ENCODE measurements at places on chromosomes 3 and 15.

DNA sequence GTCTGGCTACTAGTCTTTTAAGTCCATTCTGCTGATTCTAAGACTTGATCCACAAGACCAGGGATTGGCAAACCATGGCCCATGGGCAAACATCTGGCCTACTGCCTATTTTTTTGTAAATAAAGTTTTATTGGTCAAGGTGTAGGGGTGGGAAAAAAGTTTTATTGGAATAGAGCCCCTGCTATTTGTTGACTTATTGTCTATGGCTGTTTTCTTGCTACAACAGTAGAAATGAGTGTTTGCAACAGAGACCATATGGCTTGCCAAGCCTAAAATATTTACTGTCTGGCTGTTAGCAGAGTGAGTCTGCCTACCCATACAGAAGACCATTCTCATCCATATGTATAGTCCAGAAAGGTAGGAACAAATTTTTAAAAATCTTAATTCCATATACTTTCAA is 106.4 kb downstream of the PTPRG start:
- no peak for DNase-seq

DNA sequence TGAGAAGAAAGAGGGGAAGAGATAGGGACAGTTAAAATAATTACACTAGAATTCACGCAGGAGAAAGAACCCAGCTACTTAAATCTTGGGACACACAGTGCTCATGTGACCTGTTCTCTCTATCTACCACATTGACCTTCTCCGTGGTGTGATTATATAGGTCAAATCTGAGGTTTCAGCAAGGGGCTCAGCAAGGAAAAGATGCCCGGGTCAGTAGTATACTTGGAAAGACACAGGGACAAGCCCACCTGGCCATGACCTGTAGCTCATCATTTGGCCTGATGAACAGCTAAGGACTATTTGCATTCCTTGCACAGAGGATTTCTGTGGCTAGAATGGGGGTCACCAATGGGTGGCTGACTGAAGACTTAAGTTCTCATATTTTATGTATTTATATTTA is 71.9 kb downstream of the SSR3 start:
- DNase-seq, result no peak

- no peak for DNase-seq
Measured at GRCh38 chr3:42654331-42655201, 1.1 kb downstream of the ZBTB47 start.

- DNase-seq, result no peak
Measured at GRCh38 chr15:29470311-29470710, 200.7 kb upstream of the NSMCE3 start.

DNA sequence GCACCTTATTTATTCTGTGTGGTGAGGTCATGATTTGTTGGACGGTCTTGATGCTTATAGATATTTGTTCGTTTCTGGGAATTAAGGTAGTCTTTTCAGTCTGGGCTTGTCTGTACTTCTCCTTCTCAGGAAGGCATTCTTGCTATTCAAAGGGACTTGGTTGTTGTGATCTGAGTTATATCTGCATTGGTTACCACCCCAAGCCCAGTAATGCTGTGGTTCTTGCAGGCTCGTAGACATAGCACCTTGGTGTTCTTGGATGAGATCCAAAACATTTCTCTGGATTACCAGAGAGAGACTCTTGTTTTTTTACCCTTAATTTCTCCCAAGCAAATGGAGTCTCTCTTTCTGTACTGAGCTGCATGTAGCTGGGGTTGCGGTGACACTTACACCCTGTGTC is 128.0 kb upstream of the CBLB start:
- no peak for DNase-seq

DNA sequence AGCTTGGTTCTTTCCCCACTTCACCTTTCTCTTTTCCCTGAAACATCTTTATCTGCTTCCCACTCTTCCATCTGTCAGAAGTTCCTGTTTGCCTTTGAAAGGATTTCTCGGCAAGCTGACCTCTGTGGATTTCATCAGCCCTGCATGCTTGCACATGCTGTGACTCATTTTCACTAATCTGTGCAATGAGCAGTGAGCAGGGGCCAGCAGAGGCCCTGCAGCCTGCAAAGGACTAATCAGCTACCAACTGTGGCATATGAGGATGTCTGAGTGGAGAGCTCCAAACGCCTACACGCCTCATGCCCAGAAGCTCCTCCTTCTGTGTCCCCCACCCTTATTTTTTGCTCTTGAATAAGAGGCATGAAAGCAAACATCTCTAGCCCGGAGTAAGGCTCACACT is 333.0 kb upstream of the SEMA6D start:
- no peak for DNase-seq

- no peak for DNase-seq
Measured at GRCh38 chr3:8301977-8302735, 199.5 kb upstream of the LMCD1 start.

GRCh38 chr15:91942720-91943394 is 89.3 kb downstream of the SLCO3A1 start:
- no peak for DNase-seq

DNA sequence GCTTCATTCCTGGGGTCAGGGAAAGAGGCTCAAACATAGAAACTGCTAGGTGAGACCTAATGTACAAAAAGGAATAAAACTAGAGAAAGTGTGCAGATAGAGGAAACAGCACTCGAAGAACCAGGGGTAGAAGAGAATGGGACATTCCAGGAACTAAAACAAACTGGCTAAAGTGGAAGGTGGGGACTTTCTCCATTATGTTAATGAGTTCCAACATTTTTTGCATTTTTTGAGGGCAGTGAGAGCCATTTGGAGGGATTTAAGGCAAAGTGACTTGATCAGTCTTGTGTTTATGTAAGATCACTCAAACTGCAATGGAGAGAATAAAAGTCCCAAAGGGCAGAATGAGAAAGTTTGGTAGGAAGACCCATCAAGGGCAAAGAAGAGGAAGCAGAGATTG is 20.6 kb upstream of the SLC4A7 start:
- no peak for DNase-seq

- DNase-seq, result no peak
Measured at GRCh38 chr15:92128788-92129187, 264.9 kb upstream of the ST8SIA2 start.

- peak; percentile 60 for DNase-seq
Measured at GRCh38 chr15:41904541-41905005, 10.7 kb upstream of the SPTBN5 start.

GRCh38 chr3:196969134-196969659 is 564 bp upstream of the PIGZ start:
- DNase-seq, result no peak

- peak; percentile 16 for DNase-seq
Measured at GRCh38 chr15:76147906-76148570, 88.3 kb downstream of the TMEM266 start.

DNA sequence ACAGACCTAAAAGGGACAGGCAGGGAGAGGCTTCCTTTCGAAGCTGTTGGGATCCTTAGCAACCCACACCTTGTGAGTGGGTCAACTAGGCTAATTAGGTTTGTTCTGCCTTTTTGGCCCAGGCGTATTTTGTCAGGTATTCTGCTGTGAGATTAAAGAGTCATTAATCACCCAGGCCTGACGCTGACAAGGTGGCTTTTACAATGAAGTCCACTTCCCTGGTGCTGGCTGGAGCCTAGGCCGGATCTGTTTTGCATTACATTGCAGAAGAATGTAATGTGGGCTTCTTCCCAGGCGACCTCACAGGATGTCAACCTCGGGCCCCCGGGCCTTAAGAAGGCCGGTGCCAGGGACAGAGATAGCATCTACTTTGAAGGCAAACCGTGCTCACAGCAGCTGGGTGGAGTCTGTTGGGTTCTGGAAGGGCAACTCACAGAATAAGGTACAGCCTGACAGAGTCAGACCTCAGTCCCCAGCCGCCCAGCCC is 76.9 kb downstream of the HES1 start:
- no peak for DNase-seq

DNA sequence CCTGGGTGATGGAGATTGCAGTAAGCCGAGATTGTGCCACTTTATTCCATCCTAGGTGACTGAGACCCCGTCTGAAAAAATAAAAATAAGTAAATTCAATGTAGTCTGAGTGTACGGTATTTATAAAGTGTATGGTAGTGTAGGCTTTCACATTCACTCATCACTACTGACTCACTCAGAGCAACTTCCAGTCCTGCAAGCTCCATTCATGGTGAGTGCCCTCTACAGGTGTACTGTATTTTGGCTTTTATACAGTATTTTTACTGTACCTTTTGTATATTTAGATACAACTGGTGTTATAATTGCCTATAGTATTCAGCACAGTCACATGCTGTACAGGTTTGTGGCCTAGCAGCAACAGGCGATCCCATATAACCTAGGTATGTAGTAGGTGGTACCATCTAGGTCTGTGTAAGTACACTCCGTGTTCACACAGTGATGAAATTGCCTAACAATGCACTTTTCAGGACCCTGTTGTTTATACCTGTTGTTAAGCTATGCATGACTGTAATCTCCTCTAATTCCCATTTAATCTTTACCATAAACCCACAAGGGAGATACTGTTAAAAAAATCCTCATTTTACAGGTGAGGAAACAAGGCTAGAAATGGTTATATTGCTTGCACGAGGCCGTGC is 19.3 kb downstream of the CACNA1D start:
- no peak for DNase-seq

- no peak for DNase-seq
Measured at GRCh38 chr15:47401427-47401826, 315.9 kb upstream of the SEMA6D start.

DNA sequence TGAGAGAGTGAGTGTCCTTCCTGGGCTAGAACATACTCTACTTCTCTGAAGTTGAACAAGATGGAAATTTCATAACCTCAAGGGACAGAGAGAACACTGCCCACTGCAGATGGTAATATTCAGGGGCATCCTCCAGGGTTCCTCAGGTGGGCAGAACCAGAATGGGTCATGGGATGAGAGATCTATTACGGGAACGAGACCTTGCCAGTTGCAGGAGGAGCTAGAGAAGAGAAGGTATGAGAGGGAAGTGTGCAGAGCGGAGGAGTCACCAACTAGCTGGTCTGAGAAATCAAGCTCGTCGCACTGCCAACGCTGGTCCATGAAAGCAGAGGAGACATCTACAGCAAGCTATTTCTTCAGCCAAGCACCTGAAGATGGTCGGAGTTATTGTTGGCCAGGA is 184.7 kb downstream of the TJP1 start:
- no peak for DNase-seq

DNA sequence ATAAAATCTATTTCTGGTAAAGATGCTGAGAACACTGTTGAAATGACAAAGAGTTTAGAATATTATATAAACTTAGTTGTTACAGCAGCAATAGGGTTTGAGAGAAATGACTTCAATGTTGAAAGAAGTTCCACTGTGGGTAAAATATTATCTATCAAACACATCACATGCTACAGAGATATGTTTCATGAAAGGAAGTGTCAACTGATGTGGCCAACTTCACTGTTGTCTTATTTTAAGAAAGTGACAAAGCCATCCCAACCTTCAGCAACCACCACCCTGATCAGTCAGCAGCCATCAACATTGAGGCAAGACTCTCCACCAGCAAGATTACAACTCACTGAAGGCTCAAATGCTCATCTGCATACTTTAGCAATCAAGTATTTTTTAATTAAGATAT is 20.2 kb downstream of the TMEM39A start:
- DNase-seq, result no peak

DNA sequence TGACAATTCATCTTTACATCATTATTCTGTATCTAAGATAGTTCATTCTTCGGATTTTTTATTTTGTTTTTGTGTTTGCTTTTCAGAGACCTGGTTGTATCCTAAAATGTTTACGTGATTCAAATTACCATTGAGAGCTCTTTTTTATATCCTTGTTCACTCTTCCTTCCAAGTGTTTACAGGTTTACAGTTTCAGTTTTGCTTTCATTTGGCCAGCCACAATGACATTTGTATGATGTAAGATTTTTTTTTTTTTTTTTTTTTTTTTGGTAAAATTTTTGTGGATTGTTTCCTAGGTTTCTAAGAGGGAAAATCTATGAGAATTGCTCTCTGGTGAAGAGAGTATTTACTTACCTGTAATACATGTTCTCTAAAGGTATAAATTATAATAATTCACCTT is 55.0 kb downstream of the SETD5 start:
- no peak for DNase-seq

DNA sequence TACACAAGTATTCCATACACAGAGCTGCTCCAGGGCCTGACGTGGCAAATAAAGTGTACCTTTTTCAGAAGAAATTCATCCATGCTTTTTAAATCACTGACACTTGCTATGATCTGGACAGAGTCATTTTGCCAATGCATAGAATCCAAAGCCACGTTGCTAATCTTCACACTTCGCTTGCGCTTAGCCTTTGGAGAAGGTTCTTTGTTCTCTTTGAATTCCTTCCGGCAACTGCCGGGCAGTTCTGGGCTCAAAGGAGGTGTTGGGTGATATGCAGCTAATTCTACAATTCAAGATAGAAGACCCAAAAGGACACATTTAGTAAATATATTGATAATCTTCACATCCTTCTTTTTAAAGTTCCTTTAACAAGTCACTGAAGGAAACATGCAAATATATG is 69.9 kb downstream of the NR2E3 start:
- no peak for DNase-seq

DNA sequence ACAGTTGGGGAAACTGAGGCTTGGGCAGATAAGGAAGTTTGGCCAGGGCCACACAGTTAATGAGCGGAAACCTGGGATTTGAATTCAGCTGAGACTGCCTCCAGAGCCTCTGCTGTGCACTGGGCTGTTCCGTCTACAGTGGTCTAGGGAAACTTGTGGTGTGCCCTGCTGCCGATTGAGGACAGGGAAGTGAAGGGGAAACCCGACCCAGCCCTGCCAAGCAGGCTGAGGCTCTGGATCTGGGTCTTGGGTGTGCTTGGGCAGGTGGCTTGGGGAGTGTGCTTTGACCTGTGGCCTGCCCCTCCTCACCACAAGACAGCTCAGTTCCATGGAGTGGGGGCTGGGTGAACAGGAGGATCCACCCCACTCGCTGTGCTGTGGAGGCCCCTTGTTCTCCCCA is 17.6 kb downstream of the NISCH start:
- DNase-seq, result no peak

GRCh38 chr3:181976526-181976925 is 264.8 kb downstream of the SOX2 start:
- DNase-seq, result no peak

DNA sequence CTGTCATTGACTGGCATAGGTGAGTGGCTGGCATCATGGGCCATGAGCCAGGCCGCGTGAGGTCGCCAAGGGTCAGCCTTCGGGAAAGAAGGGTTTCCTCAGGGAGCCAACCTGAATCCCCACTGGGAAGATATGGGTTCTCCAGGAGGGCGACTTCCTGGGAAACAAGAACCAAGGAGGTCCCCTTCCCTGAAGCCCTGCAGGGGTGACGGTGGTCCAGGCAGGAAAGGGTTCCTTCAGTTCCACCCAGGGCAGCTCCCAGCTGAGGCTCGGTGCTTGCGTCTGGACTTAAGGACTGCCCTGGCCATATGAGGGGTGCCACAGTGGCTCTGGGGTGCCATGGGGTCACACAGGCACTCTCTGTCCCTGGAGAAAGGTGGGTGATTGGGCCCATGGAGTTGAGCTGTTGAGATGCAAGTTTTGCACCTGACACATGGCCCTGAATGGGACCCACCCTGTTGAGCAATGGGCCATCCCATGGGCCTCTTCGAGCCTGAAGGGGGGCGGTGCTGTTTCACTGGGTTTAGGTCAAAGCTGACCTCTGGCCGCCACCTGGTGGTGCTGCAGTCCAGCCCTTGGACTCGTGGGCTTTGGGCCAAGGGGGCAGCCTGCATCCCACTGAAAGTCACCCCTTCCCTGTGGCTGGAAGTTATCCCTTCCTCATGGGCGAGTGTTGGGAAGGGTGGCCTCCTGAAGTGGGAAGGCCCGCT is 228.1 kb downstream of the SNRPN start:
- DNase-seq, result no peak

GRCh38 chr3:115347737-115348136 is 200.6 kb upstream of the ZBTB20 start:
- DNase-seq, result no peak

GRCh38 chr3:61449327-61450040 is 111.9 kb upstream of the PTPRG start:
- DNase-seq, result no peak
